ENCODE measurements at places on chromosomes 11 and 22.

DNA sequence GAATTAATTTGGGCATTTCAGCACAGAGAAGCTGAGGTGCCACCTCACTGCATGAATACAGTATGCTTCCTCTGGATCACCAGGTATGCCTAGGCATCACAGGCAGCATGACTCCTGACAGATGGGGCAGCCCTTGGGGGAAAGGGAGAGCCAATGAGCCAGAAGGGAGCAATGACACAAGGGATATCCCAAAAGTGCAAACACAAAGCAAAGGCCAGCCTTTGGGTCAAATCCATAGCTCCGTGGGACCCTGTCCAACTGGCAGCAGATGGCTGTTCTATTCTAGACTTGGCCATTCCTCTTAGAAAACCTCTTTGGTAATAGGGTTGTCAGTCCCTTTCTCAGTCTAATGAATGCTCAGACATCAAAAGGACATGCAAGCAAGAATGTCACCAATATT lies 73.3 kb downstream of the SERGEF start:
- DNase-seq: no peak

DNA sequence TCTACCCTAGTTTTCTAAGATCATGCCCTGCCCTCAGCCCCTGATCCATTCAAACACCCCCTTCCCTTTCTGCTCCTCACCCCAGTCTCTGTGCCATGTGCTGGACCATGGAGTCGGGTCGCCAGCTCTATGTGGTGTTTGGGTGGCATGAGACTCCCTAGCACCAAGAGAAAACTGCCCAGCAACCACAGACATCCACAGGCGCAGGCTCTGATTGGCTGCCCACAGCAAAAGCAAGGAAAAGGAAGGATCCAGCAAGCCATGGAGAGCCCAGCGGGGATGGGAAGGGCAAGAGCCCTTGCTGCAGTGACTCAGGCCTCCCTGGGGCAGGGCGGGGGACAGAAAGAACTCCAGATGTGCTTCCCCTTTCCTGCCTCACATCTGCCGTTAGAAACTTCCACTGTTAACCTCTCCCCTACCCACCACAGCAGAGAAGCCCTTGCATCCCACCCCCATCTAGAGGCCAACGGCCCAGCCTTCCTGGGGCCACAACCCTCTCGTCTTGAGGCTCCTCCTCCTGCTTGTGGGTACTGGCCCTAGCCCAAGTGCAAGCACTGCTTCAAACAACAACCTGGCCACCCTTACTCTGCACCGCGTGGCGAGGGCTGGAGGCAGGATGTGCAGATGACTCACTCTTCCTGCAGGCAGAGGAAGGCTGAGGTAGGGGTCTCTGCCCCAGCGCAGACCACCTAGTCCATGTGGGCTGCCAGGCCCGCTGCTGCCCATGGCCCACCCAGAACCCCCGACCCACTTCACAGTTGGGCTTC lies 9.7 kb upstream of the AHNAK start:
- no peak for DNase-seq

GRCh38 chr22:32803020-32803737 lies 1.7 kb downstream of the TIMP3 start:
- DNase-seq: no peak

DNA sequence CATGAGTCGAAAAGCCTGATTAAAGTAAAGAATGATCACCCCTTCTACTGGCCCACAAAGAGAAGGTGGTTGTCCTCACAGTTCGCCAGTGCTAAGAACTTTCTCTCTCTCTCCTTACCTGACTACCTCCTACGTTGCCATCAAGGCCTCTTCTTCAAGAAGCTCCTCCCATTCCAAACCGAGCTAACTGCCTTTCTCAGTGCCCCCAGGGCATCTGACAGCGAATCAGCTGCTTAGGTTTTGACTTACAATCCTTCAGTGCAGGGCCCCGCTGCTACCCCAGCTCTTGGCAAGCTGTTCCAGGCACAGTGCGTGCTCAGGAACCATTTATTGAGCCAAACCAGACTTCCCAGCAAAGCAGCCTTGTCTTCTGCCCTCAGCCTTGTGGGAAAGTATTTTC lies 5.8 kb downstream of the VSTM5 start:
- no peak for DNase-seq

- DNase-seq: no peak
These were observed 61.5 kb downstream of the CACNG2 start for GRCh38 chr22:36641902-36642640.

DNA sequence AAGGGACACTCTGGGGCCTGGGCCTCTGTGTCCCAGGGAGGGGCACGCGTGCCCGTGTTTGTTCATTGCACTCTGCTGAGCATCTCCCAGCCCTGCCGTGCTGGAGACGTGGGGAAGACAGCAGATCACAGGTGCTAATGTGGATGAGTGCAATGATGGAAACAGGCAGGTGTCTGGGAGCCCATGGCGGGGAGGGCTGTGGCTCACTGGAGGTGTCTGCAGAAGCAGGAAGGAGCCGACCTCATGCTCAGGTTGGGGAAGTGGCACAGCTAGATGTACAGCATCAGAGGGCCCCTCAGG lies 7.9 kb downstream of the TMEM258 start:
- DNase-seq: no peak

- DNase-seq: no peak
These were observed 66.9 kb upstream of the NARS2 start for GRCh38 chr11:78641541-78641940.

- DNase-seq: no peak
These were observed 3.7 kb downstream of the SNRPD3 start for GRCh38 chr22:24559471-24559870.

GRCh38 chr11:63551091-63551888 lies 11.9 kb downstream of the PLAAT2 start:
- DNase-seq: no peak

DNA sequence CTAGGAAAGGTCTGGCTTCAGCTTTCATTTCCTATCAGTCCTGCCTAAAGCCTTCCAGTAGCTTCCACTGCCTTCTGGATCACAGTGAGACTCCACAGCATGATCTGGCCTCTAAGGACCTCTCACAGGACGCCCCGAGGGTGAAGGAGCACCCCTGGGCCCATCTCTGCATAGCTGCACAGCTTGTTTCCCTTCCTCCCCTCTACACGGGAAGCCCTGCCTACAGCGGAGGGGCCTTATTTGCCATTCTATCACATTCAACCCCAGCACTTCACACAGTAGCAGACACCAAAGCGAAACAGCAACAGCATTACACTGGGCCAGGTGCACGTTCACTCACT lies 162.3 kb upstream of the GRK3 start:
- no peak for DNase-seq

- DNase-seq: no peak
These were observed 12.9 kb upstream of the SH3BP1 start for GRCh38 chr22:37626556-37627075.

DNA sequence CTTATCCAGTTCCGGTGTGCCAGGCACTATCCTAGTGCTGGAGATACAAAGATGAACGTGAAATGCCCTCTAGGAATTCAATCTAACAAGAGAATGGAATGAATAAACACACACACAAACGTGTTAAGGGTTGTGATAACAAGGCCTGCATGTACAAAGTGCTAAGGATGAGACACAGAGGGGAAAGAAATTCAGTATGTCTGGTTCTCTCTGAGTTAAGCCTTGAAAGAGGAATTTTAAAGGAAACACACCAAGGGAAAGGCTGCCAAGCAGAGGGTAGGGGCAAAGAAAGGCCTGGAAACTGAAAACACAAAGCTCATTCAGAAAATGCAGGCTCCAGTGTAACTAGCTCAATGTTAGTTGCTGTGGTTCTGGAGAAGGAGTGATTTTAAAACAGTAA lies 4.2 kb downstream of the CHKA start:
- DNase-seq: no peak

DNA sequence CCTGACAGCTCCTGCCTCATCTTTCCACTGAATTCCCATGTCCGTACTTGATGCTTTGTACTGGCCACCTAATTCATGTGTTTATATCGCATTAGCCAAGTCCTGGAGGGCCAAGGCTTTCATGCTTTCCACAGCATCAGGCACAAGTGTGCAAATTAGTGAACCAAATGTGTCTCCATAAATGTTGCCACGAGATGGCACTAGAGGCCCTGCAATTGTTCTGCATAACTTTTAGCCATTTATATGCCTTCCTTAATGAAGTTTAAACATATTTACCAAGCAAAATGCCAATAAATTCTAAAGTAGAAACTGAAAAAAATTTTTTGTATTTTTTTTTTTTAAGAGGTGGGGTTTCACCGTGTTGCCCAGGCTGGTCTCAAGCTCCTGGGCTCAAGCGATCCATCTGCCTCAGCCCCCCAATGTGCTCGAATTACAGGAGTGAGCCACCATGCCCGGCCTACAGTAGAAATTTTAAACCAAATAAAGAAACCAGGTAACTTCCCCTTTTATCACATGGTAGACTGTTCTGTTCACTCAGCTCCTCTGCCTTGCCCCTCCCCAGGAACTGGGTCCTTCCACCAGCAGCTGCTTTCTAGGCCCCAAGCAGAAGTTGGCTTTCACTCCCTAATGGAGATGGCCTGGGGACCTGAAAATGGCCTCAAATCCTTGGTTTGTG lies 20.8 kb upstream of the IL18BP start:
- peak; percentile 53 for DNase-seq

GRCh38 chr22:35617137-35617755 lies at the start of gene MB:
TSS of gene MB (minus strand) at chr22:35617329. CDS start at chr22:35617257, 72 bp downstream.
- no peak for DNase-seq

GRCh38 chr11:35101223-35101622 lies 37.7 kb upstream of the CD44 start:
- no peak for DNase-seq

GRCh38 chr11:8593455-8593854 lies 573 bp downstream of the STK33 start:
- no peak for DNase-seq

GRCh38 chr11:128336203-128336602 lies 251.2 kb downstream of the ETS1 start:
- peak; percentile 50 for DNase-seq

DNA sequence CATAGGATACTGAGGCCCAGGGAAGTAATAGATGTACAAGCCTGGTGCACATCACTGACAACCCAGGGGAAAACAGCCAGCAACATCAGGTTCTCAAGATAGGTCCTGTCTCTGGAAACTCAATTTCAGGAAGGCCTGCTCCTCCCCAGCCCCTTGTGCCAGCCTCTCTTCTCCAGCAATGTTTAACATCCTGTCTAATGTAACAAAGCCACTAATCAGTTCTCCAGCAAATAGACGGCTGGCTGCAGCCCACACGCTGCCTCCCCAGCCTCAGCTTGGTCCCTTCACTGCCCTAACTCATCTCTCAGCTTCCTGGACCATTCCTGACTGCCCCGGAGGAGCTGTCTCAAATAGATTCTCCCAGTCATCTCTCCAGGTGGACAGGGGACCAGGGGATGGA lies 37.8 kb downstream of the RPL27A start:
- DNase-seq: no peak

- DNase-seq: no peak
These were observed 5.4 kb downstream of the PARVG start for GRCh38 chr22:44186121-44186510.

DNA sequence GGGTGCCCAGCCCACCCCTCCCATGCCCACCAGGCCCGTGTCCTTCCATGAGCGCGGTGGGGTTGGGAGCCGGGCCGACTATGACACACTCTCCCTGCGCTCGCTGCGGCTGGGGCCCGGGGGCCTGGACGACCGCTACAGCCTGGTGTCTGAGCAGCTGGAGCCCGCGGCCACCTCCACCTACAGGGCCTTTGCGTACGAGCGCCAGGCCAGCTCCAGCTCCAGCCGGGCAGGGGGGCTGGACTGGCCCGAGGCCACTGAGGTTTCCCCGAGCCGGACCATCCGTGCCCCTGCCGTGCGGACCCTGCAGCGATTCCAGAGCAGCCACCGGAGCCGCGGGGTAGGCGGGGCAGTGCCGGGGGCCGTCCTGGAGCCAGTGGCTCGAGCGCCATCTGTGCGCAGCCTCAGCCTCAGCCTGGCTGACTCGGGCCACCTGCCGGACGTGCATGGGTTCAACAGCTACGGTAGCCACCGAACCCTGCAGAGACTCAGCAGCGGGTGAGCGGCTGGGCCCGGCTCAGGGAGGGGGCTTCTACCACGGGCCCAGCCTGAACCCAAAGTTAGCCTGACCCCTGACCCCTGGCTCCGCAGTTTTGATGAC lies 3.0 kb downstream of the PKP3 start:
- peak; percentile 74 for DNase-seq

GRCh38 chr22:43860126-43860525 lies 2.2 kb downstream of the SULT4A1 start:
- DNase-seq: no peak

- no peak for DNase-seq
These were observed 24.1 kb downstream of the CTSC start for GRCh38 chr11:88313441-88313840.

DNA sequence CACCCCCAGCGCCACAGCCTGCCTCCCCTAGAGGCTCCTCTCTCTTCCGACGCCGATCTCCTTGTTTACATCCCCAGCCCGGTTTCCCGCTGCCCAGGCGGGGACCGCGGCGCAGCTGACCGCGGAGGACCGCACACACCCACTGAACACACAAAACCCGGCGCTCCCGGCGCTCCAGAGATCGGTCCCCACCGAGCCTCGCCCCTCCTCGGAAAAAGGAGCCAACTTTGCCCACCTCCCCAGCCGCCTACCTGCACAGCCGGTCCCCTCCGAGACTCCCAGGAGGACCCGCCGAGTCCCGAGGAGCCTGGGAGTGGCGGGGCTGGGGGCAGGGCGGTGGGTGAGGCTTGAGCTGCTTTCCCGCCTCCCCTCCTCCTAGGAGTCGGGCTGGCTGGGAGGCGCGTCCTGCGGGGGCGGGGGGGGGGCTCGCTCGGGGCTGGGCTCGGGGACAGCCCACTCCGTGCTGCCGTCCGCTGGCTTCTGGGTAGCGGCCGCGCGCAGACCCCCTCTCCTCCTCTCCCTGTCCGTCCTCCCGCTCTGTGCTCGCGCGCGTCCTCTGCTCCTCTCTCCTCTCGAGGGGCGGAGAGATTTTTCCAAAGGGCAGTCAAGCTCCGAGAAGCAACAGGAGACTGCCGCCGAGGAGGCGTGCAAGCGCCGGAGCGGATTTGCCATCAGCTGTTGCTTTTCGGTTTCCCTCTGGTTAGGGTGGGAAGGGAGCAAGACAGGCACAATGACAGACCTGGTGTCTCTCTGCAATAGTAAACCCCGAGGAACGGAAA lies at the start of gene FXYD6:
FXYD6 (minus strand) TSS at position 318 of the 779 bp plus-strand sequence. CDS start 33,882 bp downstream, outside the sequence.
- peak; percentile 87 for DNase-seq

- DNase-seq: peak; percentile 60
These were observed 680.9 kb upstream of the ANO5 start for GRCh38 chr11:21511835-21512440.

DNA sequence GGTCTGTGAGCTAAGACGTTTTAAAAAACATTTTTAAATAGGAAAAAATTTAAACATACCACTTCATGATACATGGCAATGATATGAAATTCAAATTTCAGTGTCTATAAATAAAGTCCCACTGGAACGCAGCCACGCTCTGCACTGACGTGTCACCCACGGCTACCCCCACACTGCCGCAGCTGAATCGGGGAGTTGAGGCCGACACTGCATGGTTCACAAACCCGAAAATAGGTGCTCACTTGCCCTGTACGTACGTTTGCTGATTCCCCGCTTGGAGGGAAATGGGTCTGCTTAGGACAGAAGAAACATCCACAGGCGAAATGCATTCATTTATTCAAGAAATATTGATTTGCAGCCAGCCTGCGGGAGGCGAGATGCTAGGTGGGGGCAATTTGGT lies 1342.3 kb downstream of the TBC1D22A start:
- no peak for DNase-seq
